A673 (cell line): ENCODE measurements at places on chromosomes 7 and 10. TPM values are rescaled to one million over a fixed set of nuclear protein-coding genes. Genes with fewer than 3 reads are reported as not detected.

The NEBL gene
- total RNA-seq: 7.5 and 11.5 TPM in 2 replicates

GRCh38 chr10:119302172-119302571 is 94.8 kb downstream of the GRK5 start:
- no peak for DNase-seq

The GIMAP4 gene
- not detected in 2 replicates for total RNA-seq

The DNA2 gene
- total RNA-seq: 48.7 and 51.9 TPM in 2 replicates

- no peak for DNase-seq
These were observed 19.3 kb downstream of the UNCX start for GRCh38 chr7:1251796-1252539.

DNA sequence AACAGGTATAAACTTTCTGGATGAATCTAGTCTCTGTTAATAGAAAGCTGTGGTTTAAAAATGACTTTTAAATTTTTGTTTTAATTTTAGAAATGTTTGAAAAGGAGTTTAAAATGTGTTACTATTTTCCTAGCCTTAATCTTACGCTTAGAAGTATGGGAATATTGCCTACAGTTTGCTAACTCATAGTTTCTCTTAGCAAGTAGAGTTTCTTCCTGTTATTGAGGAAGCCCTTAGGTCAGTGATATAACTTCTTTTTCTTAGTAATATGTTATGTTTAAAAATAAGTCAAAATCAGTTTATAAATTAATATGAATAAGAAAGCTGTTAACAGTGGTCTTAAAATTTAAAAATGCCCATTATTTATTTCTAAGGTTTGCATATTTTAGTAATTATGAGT is 3.1 kb downstream of the STARD3NL start:
- no peak for DNase-seq

- DNase-seq: no peak
These were observed 36.4 kb upstream of the ZNF488 start for GRCh38 chr10:47420305-47421056.

GRCh38 chr7:95531605-95532219 is 46.0 kb downstream of the ASB4 start:
- no peak for DNase-seq

DNA sequence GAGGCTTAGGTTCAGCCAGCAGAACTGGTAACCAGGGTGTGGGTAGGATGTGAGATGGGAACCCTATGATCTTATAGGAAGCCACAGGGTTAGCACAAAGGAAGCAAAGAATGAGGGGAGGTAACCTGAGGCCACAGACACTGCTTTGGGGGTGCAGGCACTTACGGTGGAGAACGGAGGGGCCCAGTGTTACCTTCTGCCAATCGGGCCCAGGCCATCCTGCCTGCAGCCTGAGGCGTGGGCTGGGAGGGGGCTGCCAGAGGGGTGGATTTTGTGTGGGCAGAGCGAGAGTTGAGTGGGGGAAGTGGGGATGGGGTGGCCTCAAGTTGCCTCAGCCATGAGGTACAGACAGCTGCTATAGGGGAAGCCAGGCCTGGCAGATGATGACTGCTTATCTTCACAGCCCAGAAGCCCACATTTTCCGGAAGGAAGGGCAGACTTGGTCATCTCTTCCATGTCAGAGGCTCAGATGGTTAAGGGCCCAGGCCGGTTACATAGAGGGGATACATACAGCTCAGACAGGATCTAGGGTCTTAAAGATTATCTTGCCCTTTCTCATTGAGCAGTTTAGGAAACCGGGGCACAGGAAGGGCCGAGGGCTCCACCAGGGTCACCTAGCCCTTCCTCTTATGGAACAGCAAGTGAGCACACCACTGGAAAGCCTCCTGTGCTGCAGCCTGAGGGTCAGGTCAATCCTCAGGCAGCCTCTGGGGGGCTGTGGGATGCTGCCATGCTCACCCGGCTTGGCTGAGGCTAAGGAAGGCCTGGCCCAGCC is 24.4 kb upstream of the VSIR start:
- no peak for DNase-seq

DNA sequence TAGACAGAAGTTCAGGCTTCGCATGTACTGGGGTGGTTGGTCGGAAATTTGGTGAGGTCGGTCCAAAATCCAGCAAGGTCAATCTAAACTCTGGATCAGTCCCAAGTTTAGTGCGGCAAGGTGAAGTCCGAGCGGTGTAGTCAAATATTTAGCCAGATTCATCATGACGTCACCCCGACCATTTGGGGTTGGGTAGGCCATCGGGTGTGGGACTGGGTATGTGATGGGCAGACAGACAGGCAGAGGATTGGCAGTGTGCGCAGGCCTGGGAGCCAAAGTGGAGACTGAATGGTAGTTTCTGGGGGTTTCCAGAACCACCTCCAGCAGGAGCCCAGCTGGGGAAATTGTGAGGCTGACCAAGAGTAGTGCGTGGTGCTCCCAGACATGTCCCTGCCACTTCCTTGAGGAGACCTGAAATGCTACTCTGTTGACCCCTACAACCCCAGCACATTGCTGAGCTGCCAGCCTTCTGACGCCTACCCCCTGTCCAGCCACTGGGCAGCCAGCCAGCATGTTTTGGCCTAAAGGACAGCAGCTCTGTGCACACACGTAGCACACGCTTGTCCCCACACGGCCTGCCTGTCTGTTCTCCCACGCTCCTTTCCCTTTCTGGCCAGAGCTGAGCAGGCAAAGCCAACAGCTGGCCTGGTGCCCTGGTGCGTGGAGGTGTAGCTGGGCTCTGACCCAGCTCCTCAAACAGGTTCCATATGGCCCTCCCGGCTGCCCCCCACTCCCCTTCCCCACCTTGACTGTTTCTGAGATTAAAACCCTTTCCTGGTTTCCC is 55.9 kb downstream of the FAM241B start:
- DNase-seq: no peak

DNA sequence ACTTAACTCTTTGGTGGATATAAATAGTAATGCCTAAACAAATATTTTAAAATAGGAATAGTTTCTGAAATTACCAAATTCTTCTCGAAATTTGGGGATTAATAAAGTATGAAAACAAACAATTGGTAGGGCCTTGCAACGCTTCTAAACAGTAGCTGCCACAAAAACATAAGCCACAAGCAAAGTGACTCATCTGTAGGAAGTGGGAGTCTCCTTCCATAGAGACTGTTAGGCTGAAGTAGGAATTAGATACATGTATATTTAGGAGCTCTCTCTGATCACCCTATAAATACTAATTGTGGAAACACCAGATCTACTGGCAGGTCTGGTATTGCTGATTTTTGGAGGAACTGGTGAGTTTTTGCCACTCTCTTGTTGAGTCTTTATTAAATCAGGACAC is 5.7 kb upstream of the LMOD2 start:
- no peak for DNase-seq

DNA sequence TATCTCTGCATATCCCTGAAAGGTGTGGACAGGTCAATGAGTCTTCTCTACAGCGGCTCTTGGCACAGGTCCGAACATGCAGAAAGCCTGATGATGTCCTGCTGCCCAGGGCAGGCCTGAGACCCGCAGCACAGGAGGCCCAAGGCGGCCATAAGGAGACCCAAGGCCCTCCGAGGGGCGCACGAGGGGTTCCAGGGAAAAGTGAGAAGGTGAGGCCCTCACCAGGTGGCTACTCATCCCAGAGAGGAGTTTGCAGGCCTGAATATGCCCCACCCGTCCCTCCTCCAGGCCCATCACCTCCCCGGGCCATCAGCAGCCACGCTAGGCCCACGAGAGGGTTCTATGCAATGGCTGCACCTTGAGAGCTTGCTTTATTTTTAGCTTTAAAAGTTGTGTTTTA is 173.4 kb upstream of the RHEB start:
- no peak for DNase-seq

- DNase-seq: peak; percentile 21
These were observed 55.6 kb downstream of the STEAP1B start for GRCh38 chr7:22444181-22444971.

GRCh38 chr7:41599760-41600159 is 103.1 kb downstream of the INHBA start:
- peak; percentile 10 for DNase-seq

DNA sequence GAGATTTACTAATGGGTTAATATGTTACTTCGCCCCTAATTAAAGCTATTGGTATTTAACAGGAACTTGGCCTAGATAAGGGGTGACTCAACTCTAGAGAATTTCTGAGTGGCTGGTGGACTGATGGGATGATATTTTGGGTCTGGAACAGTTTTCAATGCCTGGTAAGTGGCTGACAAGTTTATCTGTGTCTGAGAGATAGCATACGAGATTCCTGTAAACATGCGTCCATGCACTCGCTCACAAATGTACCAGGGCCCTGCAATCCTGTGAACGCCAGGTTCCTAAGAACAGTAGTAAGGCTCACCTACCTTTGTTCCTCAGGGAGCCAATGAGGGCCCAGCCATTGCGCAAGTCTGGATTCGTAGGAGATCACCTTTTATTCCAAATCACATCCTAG is 683.8 kb upstream of the ANKRD30A start:
- DNase-seq: peak; percentile 6

GRCh38 chr7:152366662-152367061 is 69.1 kb downstream of the KMT2C start:
- DNase-seq: no peak

DNA sequence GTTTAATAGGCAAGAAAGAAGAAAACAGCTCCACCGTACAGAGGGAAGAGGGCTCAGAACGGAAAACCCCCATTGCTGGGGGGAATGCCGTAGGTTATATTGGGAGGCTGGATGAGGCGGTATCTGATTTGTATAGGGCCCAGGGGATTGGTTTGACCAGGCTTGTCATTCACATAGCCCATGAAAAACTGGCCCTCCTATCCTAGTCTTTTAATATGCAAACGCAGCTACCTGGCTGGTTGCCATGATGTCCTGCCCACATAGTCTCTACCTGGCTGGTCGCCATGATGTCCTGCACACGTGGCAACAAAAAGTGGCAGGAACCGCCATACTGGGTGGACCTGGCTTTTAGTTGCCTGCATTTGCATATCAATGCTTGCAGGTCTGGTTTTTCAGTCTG is 84.7 kb downstream of the AUTS2 start:
- DNase-seq: no peak

The EEF1AKMT2 gene
- 32.2 and 33.4 TPM in 2 replicates for total RNA-seq

DNA sequence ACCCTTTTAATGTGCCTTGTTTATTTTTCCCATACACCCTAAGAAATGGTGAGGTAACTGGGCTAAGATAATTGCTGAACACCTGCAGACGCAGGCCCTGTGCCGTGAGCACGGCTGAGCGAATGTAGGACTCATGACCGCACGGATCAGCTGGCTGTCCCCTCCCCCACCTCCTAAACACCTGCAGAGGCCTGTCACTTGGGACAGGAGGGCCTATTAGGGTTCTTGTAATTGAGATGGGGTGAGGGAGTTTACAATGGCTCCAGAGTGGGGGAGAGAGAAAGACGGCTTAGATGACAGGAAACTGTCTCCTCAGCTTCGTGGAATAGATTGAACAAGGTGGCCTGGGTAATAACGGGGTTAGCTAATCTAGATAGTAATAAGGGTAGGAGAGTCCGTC is 291.7 kb upstream of the HABP2 start:
- no peak for DNase-seq

The SLC26A4 gene
- 0.33 TPM in 1 of 2 replicates, not detected in the other for total RNA-seq

DNA sequence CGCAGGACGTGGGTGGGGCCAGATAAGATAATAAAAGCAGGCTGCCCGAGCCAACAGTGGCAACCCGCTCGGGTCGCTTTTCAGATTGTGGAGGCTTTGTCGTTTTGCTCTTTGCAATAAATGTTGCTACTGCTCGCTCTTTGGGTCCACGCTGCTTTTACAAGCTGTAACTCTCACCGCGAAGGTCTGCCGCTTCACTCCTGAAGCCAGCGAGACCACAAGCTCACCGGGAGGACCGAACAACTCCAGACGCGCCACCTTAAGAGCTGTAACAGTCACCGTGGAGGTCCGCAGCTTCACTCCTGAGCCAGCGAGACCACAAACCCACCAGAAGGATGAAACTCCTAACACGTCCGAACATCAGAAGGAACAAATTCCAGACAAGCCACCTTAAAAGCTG is 286.6 kb upstream of the MAGI2 start:
- no peak for DNase-seq

The TWIST1 gene
- total RNA-seq: 37.6 and 41.6 TPM in 2 replicates

GRCh38 chr7:149859369-149859768 is 14.4 kb upstream of the ATP6V0E2 start:
- DNase-seq: no peak

- no peak for DNase-seq
These were observed 139.9 kb upstream of the NUPR2 start for GRCh38 chr7:56256108-56256507.

DNA sequence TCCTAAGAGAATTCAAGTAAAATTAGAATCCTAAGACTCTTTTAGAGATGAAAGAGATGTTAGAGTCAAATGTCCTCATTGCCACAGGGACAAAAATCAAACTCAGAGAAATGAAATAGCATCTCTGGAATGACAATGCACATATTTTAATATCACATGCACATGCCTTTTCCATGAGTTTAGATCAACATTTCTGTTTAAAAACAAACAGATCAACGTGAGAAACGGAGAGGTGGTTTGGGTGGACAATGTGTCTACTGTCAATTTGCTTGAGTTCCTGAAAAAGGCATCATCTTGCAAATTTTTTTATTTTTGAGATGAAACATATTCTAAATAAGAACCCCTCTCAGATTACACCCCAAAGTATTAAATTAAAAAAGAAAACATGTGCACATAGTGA is 130.0 kb downstream of the CHRM2 start:
- no peak for DNase-seq
